ENCODE measurements at places on chromosomes 6 and 20. TPM values are rescaled to one million over a fixed set of nuclear protein-coding genes. Genes with fewer than 3 reads are reported as not detected.
A peak's percentile ranks its signal among the peaks of the same experiment; 100 is the strongest.

DNA sequence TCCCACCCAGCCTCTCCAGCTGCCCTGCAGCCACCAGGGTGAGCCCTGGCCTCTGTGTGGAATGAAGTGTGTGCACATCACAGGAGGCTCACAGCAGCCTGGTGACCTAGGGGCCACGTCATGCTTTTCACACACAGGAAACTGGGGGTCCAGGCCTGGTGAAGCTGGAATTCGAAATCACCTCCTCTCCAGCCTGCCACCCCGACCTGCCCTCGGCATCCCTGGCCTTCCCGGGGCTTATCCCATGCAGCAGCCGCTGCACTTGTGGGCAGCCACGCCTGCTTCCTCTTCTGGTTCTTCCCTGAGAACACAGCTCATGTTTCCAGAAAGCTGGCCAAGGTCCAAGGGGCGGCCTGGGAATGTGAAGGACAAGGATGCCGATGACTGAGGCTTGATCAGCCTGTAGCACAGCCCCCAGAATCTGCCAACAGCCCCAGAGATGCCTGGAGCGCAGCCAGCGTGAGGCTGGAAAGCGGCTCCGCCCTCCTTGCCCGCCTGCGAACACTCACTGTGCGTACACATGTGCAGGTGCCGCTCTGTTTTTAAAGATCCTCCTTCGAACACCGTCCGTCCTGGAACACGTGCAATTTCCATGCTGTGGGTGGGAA is 4.2 kb upstream of the NTSR1 start:
- peak; percentile 82 for DNase-seq

DNA sequence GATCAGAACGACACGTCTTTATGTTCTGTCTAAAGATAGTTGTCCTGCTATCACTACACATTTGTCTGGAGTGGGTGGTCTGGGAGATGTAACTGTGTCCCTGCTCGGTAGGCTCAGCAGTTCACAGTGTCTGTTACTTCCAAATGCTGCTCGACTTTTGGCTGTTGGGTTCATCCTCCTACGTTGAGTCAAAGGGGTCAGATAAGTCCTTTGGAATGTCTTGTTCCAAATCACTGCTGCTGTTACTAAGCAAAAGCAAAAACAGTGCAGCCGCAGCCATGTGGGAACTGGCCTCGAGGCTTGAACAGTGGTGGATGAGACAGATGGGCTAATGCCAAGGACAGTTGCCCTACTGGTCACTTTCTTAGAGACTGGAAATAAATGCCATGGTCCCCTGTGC is 272.2 kb upstream of the MAP3K7 start:
- DNase-seq = no peak

DNA sequence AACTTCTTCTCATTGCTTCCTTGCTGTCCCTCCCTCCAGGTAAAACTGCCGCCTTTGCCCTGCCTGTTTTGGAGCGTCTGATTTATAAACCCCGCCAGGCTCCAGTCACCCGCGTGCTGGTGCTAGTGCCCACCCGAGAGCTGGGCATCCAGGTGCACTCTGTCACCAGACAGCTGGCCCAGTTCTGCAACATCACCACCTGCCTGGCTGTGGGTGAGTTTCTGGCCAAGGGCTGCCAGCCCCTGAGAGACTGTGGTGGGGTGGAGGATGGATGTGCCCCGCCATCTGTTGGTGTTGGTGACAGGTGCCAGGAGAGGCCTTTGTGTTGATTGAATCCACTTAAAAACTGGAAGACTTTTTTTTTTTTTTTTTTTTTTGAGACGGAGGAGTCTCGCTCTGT is 9.5 kb downstream of the DDX27 start:
- no peak for DNase-seq

DNA sequence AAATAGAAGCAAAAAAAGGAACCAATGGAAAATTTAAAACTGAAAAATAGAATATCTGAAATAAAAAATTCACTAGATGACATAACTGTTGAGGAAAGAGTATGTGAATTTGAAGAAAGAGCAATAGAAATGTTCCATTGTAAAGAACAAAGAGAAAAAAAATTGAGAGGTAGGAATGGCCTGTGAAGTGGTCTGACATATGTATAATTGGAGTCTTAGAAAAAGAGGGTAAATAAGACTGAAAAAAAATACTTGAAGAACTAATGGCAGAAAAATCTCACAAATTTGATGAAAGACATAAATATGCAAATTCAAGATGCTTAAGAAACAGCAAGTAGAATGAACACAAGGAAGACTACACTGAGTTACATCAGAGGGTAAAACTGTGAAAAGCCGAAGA is 93.4 kb downstream of the QKI start:
- DNase-seq = no peak

- DNase-seq = peak; percentile 61
Measured at GRCh38 chr6:50816115-50816675, 2.5 kb upstream of the TFAP2B start.

- no peak for DNase-seq
Measured at GRCh38 chr6:105164418-105164817, 15.4 kb downstream of the POPDC3 start.

DNA sequence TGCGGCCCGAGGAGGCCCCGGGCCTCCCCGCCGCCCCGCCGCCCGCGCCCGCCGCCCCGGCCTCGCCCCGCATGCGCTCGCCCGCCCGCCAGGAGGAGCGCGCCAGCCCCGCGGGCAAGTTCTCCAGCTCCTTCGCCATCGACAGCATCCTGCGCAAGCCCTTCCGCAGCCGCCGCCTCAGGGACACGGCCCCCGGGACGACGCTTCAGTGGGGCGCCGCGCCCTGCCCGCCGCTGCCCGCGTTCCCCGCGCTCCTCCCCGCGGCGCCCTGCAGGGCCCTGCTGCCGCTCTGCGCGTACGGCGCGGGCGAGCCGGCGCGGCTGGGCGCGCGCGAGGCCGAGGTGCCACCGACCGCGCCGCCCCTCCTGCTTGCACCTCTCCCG is 1.5 kb downstream of the FOXQ1 start:
- DNase-seq = no peak

Gene OPRL1
- polyA plus RNA-seq = 0.49 TPM

Gene IL17F
- not detected for polyA plus RNA-seq

Measured in pancreas (tissue), 10 donors.